ENCODE measurements at places on chromosomes 5 and 9.

- no peak for DNase-seq
Observed at GRCh38 chr9:18855656-18856055, 177.4 kb downstream of the SAXO1 start.

DNA sequence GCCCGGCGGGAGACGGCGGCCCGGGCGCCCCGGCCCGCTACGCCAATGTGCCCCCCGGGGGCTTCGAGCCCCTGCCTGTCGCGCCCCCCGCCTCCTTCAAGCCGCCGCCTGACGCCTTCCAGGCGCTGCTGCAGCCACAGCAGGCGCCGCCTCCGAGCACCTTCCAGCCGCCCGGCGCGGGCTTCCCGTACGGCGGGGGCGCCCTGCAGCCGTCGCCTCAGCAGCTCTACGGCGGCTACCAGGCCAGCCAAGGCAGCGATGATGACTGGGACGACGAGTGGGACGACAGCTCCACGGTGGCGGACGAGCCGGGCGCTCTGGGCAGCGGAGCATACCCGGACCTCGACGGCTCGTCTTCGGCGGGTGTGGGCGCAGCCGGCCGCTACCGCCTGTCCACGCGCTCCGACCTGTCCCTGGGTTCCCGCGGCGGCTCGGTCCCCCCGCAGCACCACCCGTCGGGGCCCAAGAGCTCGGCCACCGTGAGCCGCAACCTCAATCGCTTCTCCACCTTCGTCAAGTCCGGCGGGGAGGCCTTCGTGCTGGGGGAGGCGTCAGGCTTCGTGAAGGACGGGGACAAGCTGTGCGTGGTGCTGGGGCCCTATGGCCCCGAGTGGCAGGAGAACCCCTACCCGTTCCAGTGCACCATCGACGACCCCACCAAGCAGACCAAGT, 723 bp downstream of the SNX18 start:
- peak; percentile 37 for DNase-seq

DNA sequence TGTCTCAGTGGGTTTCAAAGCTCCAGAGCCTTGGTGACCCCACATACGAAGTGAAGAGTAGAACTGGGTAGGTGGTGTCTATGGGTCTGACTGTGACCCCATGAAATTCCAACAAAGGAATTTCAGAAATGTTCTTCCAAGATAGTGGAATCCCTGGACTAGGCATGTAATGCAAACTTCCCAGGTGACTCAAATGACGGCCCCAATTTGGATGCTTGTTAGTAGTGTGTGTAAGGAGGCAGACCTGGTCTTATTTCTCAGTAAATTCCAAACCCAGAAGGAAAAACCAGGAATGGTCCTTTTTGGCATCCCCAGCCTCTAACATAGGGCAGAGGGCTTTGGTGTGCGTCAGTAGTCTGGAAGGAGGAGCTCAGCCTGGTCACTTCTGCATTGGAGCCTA, 43.6 kb upstream of the ABCA1 start:
- no peak for DNase-seq

DNA sequence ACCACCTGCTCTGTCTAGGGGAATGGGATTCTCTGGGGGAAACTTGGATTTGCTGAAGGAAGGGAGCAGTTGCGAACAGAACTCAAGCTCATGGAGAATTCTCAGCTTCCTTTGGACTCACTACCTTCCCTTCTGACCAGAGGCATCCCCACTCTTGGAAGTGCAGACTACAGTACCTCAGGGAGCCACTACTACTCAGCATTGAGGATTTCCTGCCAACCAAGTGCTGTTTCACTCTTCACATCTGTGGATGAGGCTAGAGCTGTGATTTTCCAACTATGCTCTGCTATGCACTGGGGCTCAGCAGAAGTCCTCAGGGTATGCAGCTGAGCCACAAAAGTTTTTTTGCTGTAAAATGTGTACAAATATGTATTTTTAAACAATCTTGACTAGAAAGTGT, 43.9 kb downstream of the MACROH2A1 start:
- no peak for DNase-seq

GRCh38 chr5:749101-749670, 35.3 kb downstream of the ZDHHC11B start:
- DNase-seq, result no peak

GRCh38 chr5:34717426-34718327, 61.5 kb downstream of the RAI14 start:
- no peak for DNase-seq

- DNase-seq, result no peak
Observed at GRCh38 chr5:143592648-143593047, 189.2 kb upstream of the NR3C1 start.

- no peak for DNase-seq
Observed at GRCh38 chr5:62937661-62938558, 359.3 kb downstream of the LRRC70 start.

- no peak for DNase-seq
Observed at GRCh38 chr9:12847561-12847960, 72.7 kb downstream of the LURAP1L start.

DNA sequence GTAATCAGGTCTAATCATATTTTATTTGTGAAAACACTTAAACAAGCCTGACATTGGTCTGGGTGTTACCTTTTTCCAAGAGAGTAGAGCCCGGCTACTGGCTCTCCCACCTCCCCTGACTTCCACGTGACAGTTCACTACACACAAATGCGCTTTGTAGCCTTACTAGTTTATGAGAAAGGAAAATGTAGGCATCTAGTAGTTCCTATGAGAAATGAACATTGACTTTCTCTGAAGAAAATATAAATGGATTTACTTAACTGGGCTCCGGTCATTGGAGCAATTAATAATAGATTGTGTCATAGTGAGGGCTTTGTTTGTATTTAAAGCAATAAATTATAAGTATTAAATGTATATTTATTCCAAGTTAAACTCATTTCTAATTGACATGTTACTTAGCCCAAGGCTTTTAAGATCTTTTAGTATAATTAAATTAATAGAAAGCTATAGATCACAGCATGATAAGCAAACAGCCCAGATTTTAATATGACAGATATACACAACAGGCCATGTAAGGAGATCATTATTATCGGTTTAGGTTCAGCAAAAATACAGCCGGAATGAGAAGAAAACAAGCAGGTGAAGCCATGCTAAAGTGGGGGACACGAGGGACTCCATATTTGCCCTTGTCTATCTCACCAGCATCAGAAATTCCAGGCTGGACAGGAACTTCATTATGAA, 756.5 kb upstream of the ADAMTS16 start:
- DNase-seq, result no peak

GRCh38 chr5:117263231-117263630, 688.6 kb upstream of the SEMA6A start:
- no peak for DNase-seq

- DNase-seq, result no peak
Observed at GRCh38 chr5:57179262-57180200, 5.7 kb downstream of the GPBP1 start.

DNA sequence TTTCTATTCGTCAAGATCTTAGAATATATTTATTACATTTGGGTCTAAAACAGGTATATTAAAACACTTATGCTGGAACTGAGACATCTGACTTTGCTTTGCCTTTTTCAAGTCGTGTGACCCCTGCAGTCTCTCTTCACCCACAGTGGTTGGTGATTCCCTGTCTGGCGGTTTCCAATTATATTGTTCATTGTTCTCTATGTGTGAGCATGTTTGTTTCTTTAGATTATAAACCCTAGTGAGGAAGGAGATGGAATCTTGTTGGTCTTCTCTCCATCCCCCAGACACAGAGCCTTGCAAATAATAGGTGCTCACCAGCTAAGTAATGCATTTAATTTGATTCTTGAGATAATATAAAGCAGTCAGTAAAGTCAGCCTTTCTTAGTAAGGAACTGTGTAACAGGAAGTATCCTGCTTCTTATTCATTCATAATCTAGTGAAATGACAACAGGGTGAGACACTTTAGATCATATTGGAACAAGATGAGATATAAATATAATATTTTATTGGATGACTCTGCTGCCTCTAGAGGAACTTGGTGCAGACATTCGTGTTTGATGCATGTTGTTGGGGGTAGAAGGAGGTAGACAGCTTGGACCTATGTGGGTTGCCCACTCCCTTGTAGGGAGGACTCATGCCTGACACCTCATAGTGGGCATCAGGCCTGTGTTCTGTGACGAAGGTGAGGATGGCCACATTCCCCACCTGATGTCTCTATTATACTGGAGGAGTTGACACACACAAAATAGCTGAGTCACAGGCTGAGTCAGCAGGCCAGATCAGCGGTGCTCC, 88.1 kb downstream of the FGF1 start:
- DNase-seq, result no peak

- DNase-seq, result no peak
Observed at GRCh38 chr9:71634752-71635151, 133.6 kb downstream of the CEMIP2 start.

DNA sequence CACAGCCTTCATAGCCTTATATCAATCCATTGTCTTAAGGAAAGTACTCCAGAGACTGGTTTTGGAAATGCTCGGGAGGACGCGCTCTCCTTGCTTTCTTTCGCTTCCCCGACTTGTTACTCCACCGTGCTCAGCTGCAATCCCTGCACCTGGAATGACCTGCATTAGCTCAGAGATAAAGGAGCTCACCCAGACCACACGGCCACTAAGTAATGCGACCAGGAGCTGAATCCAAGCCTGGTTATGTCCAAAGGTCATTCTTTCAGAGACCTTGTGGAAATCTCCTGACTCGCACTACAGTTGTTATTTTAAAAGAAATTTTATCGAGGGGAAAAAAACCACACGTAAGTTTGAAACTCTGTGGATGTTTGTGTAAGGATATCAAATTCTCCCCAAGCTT, 135.3 kb upstream of the DPYSL3 start:
- DNase-seq, result no peak

GRCh38 chr5:82861701-82862100, 215.5 kb downstream of the TMEM167A start:
- DNase-seq, result no peak

- DNase-seq, result no peak
Observed at GRCh38 chr5:39395521-39395920, 29.3 kb downstream of the DAB2 start.

DNA sequence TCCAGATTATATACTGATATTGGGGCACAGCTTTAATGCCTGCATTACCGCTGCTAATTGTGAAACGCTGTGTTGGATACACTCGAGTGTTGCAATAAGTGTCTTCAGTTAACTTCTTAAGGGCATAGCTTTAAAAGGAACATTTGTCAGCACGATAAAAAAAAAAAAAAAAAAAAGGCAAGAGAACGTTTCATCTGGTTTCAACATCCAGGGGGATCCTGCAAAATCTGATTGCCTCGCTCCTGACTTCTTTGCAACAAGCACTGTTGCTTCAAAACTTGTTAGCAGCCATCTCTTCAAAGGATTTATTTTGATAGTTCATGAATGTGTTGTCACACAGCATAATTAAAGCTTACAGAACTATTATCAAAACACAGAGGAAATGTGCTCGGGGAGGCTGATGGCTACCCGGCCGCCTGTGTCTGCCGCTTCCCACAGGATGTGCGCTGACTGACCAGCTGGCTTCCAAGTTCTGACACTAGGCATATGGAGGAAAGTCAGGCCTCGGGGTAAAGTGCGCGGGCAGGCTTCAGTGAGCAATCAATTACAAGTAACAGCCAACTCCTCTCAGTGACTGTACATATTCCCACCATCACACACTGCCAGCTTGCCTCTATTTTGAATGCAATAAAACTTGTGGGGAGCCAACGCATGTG, 77.7 kb downstream of the EBF1 start:
- DNase-seq, result no peak

DNA sequence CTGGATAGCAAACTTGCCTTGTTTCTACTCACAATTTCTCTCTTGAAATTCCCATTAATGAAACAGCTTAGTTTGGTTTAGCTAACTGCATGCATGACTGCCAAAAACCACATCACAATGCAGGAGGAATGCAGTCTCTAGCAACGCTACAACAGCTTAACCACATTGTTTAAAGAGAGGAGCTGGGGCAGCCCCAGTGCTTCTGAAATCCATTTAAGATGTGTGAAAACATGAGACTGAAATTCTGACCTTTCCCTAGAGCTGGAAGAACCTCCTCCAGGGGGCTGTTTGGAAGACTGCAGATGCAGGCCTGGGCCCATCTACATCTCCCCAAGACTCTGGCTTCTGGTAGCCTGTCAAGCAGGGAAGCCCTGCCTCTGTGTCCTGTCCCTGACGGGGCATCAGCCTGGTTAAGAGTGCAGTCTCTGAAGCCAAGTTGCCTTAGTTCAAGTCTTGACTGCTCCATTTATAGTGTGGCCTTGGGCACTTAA, 157.1 kb downstream of the ZNF462 start:
- DNase-seq, result no peak

DNA sequence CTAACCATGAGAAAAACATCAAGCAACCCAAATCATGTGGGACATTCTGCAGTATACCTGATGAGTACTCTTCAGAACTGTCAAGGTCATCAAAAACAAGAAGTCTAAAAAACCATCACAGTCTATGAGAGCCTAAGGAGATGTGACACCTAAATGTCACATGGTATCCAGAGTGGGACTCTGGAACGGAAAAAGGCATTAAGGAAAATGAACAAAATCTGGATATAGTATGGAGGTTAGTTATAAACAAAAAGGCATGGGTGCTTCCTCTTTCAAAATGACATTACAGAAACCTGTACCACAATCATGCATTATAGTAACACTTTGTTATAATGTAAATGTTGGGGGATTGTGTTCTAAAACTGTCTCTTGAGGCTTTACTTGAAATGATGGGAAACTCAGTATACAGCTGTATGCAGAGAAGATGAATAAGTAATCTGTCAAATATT, 47.4 kb downstream of the PRKACG start:
- DNase-seq, result no peak

DNA sequence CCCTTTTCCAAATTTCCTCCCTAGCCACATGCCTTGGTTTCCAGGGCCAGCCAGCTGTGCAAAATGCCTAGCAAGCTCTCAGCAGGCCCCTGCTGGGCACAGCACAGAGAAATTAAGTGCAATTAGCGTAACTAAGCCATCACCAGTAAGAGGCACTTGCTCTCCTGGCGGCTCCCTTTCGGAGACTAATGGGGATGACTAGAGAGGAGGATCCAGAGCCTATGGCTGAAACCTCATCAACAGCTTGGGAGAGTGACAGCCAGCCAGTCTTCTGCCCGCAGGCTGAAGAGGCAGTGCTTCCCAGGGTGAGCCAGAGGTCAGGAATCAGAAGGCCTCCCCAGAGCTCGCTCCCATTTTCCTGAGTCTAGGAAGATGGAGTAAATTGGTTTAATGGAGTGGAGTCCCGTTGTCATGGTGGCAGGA, 108.4 kb downstream of the KCNIP1 start:
- no peak for DNase-seq

- DNase-seq, result no peak
Observed at GRCh38 chr5:27015758-27016157, 22.6 kb downstream of the CDH9 start.

DNA sequence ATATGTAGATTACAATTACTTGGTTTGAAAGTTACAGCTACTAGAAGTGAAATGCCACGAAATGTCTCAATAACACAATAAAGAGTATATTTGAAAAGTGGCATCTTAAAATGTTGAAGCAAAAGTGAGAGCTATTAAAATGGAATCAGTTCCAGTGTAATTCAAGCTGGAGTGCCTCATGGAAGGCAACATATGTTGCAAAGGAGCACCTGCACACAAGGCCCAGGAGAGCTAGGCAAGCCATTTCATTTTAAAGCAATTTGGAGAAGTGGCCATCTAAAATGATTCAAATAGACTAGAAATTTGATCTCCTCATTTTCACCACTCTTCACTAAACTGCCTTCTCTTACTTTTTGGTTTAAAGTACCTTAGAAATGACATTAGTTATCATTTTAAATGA, 167.8 kb downstream of the GABRB2 start:
- no peak for DNase-seq

All from stimulated activated CD8-positive, alpha-beta memory T cell treated with anti-CD3 and anti-CD28 coated beads, Interleukin-2, amount 100 ng/mL, for 48 hours (primary cell).